ENCODE measurements at places on chromosomes 6 and 20.

DNA sequence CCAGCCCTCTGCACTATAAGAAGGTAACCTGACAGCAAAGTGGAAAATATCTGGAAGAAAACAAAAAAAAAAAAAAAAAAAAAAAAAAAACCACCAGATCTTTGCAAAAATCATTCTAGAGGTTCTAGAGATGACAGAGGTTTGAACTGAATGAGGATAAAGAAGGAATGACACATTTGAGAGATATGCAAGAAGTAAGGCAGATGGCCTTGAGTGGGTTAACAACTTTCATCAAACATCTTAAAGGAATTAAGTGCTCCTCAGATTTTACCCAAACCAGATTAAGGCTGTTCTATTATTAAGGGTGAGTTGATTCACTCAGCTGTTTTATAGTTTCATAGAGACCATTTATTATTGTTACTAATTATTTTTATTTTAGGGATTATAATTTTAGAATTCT, 62.0 kb downstream of the RSPO3 start:
- DNase-seq, result no peak

DNA sequence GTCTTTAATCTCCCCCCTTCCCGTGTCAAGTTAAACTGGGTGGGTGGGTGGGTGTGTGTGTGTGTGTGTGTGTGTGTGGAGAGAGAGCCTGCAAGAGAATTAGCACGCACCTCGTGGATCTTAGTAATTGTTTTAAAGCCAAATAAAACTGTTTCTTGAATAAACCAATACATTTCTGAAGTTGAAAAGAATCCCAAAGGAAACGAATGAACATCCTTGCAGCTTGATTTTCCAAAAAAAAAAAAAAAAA, 381 bp upstream of the BICRAL start:
- DNase-seq, result peak; percentile 37

- DNase-seq, result no peak
Measured at GRCh38 chr6:81897793-81898192, 145.3 kb upstream of the TENT5A start.

DNA sequence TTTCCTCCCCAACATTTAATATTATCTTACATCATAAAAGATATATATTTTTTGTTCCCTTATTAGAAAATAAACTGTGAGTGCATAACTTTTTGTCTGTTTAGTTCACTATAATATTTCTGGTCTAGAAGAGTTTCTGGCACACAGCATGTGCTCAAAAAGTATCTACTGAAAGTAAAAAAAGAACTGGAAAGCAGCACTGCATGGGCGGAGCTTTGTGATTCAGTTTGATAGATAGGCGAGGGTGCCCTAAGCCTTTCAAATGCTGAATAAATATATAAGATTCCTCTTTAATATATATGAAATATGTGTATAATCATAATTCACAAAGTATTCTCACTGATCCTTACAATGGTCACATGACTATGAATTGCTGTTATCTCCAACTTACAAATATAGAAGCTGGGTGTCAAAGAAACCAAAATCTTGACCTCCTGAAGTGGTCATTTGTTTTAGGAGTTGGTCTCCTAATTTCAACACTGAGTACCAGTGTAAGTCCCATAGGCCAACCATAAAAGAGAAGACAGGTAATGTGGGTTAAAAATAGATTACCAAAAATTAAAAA, 50.8 kb downstream of the OR2B2 start:
- DNase-seq, result peak; percentile 89

- no peak for DNase-seq
Measured at GRCh38 chr6:80015839-80016435, 11.5 kb downstream of the TTK start.

- DNase-seq, result no peak
Measured at GRCh38 chr6:122578961-122579360, 31.2 kb upstream of the PKIB start.

GRCh38 chr20:44644230-44644617, 7.3 kb downstream of the ADA start:
- no peak for DNase-seq

GRCh38 chr6:100626721-100627120, 162.0 kb upstream of the SIM1 start:
- no peak for DNase-seq

DNA sequence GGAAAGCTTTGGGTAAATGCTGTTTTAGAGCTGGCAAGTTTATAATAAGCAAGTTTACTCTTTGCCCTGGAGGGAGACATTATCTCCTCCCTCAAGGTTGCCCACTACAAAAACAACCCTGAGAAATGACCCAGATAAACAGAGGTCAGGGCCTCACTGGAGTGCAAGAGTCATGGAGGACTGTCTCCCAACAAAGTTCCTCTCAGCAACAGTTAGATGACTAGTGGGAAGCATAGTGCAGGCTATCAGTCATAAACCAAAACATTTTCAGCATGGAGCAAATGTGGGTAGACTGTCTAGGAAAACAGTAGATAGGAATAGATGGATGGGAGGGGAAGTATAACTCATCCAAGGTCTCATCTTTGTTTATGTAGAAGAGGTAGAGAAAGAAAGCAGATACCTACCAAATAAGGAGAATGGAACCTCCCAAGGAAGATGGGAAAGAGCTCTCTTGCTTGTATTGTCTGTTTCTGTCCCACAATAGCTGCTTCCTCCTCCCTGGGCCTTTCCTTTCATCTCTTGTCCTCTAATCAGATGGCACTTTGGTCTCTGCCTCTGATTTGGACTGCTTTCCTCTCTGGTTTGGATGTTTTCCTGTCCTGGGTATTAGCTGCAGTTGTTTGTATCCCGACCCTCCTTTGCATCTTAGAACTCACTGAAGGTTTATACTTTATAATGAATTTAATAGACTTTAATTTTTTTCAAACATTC, 95.4 kb downstream of the WASF1 start:
- no peak for DNase-seq

GRCh38 chr6:35181933-35182612, 31.7 kb upstream of the SCUBE3 start:
- DNase-seq, result peak; percentile 59

DNA sequence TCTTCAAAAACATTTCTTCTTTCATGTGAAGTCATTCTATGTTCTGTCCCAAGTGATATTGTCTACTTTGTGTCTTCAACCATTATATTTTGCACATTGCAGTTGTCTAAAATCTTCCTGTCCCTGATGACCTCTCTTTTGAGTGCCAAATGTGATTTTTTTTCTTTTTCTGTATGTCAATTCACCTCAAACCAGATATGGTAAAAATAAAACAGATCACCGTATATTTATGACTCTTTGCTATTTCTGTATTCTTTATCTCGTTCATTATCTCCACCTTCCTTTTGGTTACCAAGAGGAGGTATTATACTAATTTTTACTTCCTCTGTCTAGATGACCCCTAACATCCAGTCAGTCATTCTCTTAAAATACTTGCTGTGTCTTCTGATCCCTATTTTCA, 165.2 kb downstream of the GRIK2 start:
- DNase-seq, result no peak

DNA sequence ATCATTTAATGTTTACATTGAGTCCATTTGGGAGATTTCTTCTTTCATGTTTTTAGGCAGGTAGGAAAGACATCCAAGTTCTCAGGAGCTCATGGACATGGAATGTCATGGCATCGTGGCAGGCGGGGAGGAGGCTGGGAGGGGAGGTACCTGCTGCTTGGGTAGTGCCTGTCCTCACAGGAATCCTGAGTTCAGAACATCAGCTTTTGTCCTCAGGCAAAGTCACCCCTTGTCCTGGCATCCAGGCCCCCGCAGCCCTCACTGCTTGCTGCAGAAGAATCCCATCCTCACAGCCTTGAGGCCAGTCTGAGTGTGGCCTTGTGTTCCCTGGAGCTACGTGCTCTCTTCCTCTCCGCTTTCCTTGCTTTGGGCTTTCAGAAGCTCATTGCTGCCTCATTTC, 157.4 kb downstream of the CFAP61 start:
- DNase-seq, result no peak

GRCh38 chr20:36197271-36197670, 39.0 kb upstream of the AAR2 start:
- no peak for DNase-seq

GRCh38 chr20:19114410-19114809, 98.0 kb upstream of the SLC24A3 start:
- DNase-seq, result no peak

GRCh38 chr20:48126227-48126740, 341.0 kb upstream of the SULF2 start:
- DNase-seq, result no peak

DNA sequence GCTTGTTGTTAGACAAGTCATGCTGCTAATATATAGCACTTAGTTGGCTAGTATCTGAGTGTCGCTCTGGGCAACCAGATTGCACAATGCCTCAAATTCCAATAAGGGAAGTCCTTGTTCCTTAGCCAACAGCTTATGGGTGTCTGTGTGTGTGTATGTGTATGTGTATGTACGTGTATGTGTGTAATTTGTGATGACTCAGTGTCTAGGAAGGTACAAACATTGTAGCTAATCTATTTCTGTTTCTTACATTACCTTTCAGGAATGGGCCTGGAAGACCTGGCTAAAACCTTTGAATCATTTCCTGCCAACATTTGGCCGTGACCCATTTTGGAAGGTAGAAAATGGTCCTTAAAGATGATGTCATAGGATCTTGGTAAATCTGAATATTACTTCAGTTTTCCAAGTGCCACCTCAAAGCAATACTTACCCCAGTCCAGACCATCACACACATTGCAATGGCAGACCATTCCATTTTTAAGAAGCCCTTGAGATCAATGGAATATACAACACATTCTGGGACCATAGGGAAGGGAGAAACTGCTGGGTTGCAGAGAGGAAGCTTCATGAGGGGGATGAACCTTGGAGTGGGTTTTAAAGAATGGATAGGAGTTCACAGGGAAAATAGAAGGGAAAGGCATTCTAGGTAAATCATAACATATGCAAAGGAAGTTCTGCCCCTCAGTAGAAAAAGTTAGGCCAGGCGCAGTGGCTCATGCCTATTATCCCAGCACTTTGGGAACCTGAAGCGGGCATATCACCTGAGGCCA, 25.1 kb downstream of the NEDD9 start:
- DNase-seq, result no peak

DNA sequence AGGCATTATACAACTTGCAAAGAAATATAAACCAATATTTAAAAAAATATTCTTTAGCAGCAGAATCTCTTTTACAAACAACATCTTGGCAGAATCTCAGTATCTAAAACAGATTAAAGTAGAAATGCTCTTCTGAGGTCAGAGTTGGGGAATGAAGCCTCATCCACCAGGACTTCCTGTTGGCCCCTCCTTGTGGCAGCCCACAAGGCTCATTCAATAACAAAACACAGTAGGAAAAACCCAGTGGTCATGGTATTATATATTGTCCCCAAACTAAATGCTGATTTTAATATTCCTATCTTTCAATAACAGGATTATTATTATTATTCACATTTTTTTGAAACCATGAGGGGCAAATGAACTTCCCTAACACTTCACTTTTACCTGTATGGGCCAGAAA, 368.6 kb downstream of the BTBD9 start:
- no peak for DNase-seq

- DNase-seq, result no peak
Measured at GRCh38 chr20:63333241-63333836, 27.8 kb downstream of the CHRNA4 start.

- DNase-seq, result peak; percentile 75
Measured at GRCh38 chr6:109455437-109456110, at the start of gene MICAL1. Gene MICAL1, minus strand, starts transcription at chr6:109455772. Its CDS starts 1,576 bp downstream, at chr6:109454196.

GRCh38 chr6:2909718-2910117, 6.6 kb upstream of the SERPINB9 start:
- DNase-seq, result no peak
